ENCODE measurements at places on chromosomes 16 and 17.

GRCh38 chr17:35449371-35449931 lies 885 bp upstream of the SLFN13 start:
- DNase-seq = no peak

- DNase-seq = no peak
Observed at GRCh38 chr17:22217135-22217534, 524.8 kb downstream of the KCNJ18 start.

GRCh38 chr17:10616502-10617119 lies 40.5 kb downstream of the MYH3 start:
- peak; percentile 33 for DNase-seq

GRCh38 chr17:28717578-28718332 lies at the start of gene RAB34:
TSS of gene RAB34 (minus strand) at chr17:28717868. CDS start at chr17:28717266, 602 bp downstream.
- DNase-seq = no peak

DNA sequence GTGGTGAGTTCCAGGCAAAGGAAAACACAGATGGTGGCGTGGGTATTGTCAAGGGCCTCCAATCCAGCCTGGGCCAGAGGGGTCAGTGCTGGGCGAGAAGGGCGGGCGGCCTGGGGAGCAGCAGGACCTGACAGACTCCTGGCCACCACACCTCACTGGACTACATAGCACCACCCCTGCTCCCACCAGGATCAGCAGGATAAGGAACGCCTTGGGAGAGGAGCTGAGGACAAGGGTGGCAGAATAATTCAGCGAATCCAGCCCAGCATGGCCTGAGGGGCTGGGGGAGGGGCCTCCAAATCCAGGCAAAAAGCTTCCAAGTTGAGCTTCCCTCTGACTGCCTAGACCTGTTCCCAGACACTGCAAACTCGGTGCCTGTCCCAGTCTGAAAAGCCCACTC lies 6.5 kb downstream of the DLX4 start:
- no peak for DNase-seq
